ENCODE measurements at places on chromosomes 11 and 22.

DNA sequence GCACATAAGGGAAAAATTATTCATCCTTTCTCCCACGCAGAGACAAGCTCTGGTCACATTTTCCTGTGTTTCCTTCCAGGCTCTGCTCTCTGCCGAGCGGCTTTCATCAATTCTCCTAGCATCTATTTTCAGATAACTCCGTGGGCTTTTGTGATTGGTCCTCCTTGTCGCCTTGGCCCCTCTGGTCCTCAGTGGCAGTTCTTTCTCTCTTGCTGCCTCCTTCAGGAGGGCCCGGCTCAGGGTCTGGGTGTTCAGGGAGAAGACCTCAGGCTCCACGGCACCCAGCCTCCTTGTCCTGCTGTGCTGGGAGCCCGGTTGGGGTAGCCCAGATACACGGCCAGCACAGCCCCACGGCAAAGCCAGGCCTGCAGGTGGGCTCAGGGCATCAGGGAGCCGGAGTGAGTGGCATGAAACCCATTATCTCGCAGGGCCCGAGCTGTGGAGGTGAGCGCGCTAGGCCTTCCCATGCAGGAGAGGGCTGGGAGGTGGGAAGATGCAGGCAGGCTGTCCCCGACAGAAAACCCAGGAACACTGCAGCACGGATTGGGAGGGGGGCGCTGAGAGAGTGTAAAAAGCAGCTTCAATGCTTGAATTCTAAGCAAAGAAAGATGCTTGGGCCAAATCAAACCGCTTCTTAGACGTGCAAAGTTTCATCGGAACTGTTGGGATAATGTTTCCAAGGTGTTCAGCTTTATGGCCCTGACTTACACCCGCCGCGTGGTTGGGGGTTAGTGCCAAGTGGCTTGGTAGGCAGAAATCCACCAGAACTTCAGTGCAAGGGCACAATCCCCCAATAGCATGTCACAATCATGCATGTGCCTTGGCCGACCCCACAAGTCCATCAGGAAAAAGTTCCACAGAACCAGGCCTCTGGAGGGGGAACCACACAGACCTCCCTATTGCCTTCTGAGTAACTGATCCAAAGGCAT is 81.9 kb upstream of the WNT7B start:
- no peak for DNase-seq

GRCh38 chr11:45092901-45093760 is 53.3 kb upstream of the PRDM11 start:
- DNase-seq = no peak

GRCh38 chr11:63705526-63705925 is 24.2 kb downstream of the RTN3 start:
- no peak for DNase-seq

- no peak for DNase-seq
These were observed 5.3 kb downstream of the GRAP2 start for GRCh38 chr22:39906207-39906606.

DNA sequence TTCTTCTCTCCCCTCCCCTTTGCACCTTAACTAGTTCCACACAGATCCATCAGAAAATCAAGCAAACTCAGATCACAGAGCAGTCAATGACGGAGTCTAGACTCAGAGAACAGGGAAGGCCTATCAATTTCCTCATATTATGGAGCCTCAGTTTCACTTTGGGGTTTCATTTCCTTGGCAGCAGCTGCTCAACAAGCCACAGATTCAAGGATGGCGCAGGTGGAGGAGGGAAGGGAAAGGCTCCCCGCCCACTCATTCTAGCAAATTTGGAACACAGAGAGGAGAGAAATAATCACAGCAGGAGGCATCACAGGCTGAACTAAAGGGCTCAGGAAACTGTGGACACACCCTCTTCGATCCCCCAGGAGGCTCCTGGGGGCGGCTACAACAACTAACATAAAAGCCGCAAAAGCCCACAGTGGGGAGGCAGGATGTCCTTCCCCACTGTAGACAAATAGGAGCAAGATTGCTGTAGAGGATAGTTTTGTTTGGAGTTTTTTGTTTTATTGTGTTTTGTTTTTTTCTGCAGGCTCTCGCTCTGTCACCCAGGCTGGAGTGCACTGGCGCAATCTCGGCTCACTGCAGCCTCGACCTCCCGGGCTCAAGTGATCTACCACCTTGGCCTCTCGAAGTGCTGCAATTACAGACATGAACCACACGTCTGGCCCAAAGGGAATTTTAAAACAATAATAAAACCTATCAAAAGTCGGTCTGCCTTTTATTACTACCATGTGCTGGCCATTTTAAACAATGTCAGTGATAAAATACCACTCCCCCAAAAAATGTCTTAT is 3.4 kb downstream of the PLAAT3 start:
- DNase-seq = no peak

DNA sequence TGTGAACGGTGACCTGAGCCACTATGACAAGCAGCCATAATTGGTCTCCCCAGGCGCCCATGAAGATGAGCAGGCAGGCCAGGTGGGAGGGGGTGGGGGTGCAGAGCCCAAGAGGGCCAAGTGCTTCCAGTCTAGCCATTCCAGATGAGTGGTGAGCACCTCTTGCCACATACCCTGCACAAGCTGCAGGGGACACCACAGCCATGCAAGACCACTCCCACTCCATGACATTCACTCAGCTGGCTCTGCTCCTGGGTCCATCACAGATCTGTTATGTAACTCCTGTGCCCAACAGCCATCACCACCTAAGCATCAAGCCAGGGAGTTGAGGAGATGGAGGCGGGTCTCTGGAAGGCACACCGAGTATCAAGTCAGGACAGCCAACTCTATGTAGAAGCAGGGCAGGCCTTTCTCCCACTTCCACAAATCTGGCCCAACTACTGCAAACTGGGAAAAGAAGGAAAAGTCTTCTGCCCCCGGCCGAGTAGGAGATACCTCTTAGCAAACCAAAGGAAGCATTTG is 8.4 kb downstream of the TMEM184B start:
- no peak for DNase-seq

DNA sequence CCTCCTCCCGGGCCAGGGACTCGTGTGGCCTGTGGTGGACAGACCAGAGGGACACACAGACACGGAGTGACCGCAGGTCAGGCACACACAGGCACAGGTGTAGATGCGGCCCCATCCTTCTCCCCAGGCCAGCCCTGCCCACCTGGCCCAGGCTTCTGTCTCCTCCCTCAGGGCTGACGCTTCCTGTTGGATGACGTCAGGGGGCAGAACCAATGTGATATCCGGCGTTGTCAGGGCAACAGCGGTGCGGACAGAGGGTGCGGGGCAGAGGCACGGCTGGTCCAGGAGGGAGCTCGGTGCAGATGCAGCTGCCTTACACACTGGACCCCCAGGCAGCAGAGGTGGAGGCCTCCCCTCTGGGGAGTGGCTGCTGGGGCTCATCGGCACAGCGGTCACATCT is 2.9 kb upstream of the TUBGCP6 start:
- peak; percentile 81 for DNase-seq

GRCh38 chr11:93192163-93192562 is 5.6 kb downstream of the SLC36A4 start:
- peak; percentile 17 for DNase-seq

DNA sequence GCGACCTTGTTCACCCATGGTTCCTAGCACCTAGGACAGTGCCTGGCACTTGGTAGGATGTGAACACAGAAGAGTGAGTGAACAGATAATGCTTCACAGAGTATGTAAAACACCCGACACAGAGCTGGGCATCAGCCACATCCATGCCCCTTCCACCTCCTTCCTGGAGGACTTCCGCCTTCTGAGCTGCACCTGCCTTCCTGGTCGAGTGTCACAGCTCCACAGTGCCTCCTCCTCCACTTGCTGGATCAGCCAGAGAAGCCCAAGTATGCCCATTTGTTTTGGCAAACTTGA is 20.1 kb downstream of the PRDM11 start:
- DNase-seq = no peak

GRCh38 chr11:71458146-71459070 is 5.4 kb downstream of the NADSYN1 start:
- DNase-seq = no peak

- no peak for DNase-seq
These were observed 32.5 kb upstream of the FAT3 start for GRCh38 chr11:92192141-92192540.

DNA sequence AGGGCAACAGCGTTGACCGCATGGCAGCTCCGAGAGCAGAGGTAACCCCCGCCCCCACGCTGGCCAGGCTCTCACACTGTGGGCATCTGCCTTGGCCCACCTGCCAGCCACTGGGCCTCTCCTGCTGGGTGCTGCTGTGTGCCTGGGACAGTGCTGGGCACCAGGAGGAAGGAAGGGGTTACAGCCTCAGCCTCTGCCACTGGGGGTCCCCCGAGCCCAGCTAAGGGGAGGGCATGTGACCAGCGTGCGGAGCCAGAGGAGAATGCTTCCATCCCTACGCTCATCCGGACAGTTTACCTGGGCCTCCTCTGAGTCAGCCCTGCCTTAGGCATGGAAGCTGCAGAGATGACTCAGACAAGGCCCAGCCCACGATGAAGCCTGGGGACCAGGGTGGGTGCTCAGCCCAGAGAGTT is 10.9 kb downstream of the NCF4 start:
- DNase-seq = no peak

GRCh38 chr11:12552692-12553091 is 121.5 kb upstream of the TEAD1 start:
- peak; percentile 95 for DNase-seq

GRCh38 chr11:61775606-61776554 is 16.5 kb downstream of the TMEM258 start:
- no peak for DNase-seq

GRCh38 chr11:125070699-125071254 is 7.7 kb downstream of the SLC37A2 start:
- DNase-seq = no peak

DNA sequence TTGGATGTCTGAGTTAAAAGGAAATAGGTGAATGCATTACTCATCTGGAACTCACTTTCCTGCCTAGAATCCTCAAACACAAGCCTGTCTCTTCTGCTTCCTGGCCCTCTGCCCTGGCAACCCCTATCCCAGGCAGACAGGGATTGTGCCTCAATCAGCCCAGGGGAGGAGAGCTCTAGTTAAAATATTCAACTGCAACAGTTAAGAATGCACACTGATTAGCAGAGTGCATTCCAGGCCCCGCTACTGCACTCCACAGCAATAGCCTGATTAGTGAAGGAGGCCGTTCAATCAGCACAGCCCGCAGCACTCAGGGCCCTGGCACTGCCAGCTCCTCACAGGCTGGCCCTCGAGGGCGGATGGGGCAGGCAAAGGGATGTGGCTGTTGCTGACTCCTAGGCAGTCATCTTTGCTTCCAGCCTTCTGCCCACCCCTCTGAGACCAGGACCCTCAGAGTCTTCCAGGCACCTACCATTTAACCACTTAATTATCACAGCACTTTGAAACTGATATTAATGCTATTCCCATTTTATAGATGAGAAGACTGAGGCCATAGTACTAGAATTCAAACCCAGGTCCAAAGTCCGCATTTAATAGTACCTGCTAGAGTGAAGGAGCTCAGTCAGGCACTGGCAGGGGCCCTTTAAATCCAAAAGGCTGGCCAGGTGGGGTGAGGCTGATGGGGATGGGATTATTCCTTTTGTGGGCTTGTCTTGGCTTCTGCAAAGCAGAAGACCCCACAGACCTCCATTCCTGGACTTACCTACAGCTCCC is 435.3 kb downstream of the SOX6 start:
- peak; percentile 76 for DNase-seq

DNA sequence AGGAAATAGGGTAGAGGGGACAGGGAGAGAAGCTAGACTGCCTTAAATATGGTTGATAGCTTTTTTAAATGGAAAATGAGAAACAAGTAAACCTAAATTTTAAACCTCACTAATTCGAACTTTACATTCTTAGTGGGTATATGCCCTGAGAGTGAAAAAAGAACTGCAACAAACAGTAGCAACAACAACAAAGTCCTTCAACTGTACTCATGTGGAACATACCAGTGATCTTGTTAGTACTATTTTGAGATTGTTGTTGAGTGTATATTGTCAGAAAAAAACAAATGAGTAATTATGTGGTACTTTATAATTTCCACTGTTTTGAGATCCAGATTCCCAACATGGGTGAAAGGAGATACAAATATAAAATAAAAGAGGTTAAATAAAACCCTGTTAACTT is 88.9 kb upstream of the TNRC6B start:
- DNase-seq = no peak

DNA sequence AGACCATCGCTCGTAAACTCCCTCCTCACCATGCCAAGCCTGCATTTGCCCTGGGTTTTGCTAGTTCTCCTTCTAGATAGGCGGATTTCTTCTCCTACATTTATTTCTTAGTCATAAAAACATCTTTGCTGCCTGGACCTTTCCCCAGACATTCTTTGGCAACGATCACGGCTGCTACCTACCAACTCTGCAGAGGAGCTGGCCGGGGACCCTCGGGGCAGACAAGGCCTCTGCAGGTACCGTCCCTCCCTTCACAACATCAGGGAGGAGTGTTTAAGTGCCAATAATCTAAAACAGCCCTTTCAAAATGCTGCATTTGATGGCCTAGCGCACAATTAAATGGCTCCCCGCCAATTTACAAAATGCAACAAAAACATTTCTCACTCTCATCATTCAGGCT is 34.4 kb downstream of the BRD1 start:
- no peak for DNase-seq

DNA sequence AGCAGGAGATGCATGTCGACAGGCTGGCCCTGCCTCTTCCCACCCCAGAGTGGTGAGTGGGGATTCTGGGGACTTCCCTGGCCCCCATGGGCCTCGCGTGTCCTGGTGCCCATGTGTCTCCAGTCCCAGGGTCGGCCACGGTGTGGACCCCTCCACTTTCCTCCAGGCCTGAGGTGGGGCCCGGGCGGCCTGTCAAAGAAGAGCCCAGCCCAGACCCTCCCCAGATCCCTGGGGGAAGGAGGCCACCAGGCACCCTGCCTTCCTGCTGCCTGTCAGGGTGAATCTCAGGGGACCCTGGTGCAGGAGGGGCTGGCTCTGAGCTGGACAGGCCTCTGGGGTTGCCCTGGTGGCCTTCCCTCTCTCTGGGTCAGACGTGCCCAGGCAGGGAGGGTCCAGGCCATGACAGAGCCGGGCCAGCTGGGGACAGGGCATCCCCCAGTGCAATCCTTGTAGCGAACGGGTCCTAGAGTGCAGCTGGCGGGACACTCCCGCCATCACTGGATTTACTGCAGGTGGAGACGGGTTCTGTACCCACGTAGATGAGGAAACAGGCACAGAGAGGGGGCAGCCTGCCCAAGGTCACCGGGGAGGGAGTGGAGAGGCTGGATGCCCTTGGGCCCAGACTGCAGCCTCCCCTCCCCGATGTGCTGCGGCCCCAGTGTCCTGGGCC is 13.5 kb upstream of the MUC6 start:
- no peak for DNase-seq

DNA sequence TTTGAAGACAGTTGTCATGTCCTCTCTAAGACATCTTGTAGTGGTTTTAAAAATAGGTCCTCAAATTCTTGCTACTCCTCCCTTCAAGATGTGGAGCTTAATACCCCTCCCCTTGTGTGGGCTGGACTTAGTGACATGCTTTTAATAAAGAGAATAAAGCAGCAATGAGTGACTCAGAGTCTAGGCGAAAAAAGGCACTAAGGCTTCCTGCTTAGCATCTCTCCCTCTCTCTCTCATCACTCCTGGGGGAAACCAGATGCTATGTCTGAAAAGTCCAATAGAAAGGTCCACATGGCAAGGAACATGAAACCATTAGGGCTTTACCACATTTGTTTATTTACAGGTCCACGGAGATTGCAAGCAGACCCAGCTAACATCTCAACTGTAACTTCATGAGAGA is 11.7 kb downstream of the SERGEF start:
- DNase-seq = no peak

GRCh38 chr11:30917859-30918478 is 331.8 kb upstream of the MPPED2 start:
- DNase-seq = peak; percentile 77

Measured in cardiac muscle cell (in vitro differentiated cells and primary cell).